ENCODE measurements at places on chromosomes 16 and 17.

DNA sequence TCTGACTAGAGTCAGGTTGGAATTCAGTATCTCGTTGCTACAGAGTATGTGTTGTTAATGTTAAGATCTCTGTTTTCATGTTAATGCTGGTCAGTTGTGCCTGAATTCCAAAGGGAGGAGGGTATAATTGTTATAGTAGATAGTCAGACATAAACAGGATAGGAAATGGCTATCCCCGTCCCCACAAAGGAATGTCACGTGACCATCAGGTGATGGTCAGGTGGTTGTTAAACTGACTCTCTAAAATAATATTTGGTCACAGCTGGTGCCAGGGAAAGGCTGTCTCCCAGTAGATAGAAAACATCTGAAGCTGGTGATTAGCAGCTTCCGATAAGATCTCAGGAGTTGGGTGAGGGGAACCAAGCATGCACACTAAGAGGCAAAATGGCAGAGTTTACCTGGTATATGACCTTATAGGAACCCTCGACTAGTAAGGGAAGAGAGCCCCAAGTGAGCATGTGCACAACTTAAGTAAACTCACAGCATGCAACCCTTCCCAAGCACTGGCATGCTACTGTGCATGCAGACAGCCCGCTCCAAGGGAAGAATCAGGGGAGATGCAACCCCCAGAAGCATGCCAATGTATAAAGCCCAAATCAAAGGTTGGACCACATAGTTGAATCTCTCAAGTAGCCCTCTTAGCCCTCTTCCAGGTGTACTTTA, 27.4 kb upstream of the SLC6A2 start:
- H3K4me3 ChIP-seq: no peak overlapping the region
- no peaks in the 10 kb centered on the region for H3K27me3 ChIP-seq
- H3K36me3 ChIP-seq: no peaks in the 10 kb centered on the region
- H3K4me1 ChIP-seq: no peaks in the 10 kb centered on the region
- no peak overlapping the region for H3K27ac ChIP-seq
- no peak for DNase-seq

DNA sequence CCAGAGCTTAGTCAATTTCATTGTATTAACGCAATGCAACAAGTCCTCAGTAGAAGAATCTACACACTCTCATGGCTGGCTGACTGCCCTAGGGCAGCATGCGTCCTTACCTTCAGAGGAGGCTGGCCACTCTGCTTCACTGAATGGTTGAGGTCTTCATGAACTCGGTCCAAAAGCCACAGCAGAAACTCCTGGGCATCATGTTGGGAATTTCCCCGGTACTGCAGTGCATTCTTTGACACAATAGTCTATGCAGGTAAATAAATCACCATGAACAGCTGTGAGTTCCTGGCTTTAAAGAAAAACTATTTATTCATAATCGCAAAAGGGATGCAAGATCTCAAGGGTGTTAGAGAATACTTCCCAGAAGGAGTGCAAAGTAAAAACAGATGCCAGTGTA, 41.3 kb downstream of the USP31 start:
- no peaks in the 10 kb centered on the region for H3K27me3 ChIP-seq
- H3K36me3 ChIP-seq: peaks cover 11% of the 10 kb centered on the region
- no peak overlapping the region for H3K27ac ChIP-seq
- no peak for DNase-seq
- no peaks in the 10 kb centered on the region for H3K4me1 ChIP-seq

- H3K4me3 ChIP-seq: no peak overlapping the region
- no peak for DNase-seq
- H3K4me1 ChIP-seq: peaks cover 3% of the 10 kb centered on the region
- no peaks in the 10 kb centered on the region for H3K36me3 ChIP-seq
- H3K27ac ChIP-seq: no peak overlapping the region
These were observed 16.3 kb upstream of the MAP3K14 start for GRCh38 chr17:45332989-45333701.

GRCh38 chr17:46717999-46718398, 100.5 kb downstream of the WNT3 start:
- no peaks in the 10 kb centered on the region for H3K27me3 ChIP-seq
- H3K36me3 ChIP-seq: peaks cover 17% of the 10 kb centered on the region
- no peak overlapping the region for H3K27ac ChIP-seq
- no peaks in the 10 kb centered on the region for H3K4me1 ChIP-seq
- no peak for DNase-seq

GRCh38 chr16:28289048-28289447, 3.3 kb upstream of the SBK1 start:
- no peaks in the 10 kb centered on the region for H3K27me3 ChIP-seq
- no peaks in the 10 kb centered on the region for H3K36me3 ChIP-seq
- no peak for DNase-seq
- no peak overlapping the region for H3K27ac ChIP-seq
- no peak overlapping the region for H3K4me3 ChIP-seq

GRCh38 chr17:21676281-21677111, 15.8 kb upstream of the KCNJ18 start:
- no peak overlapping the region for H3K27ac ChIP-seq
- no peaks in the 10 kb centered on the region for H3K4me1 ChIP-seq
- H3K4me3 ChIP-seq: no peak overlapping the region
- DNase-seq: no peak

DNA sequence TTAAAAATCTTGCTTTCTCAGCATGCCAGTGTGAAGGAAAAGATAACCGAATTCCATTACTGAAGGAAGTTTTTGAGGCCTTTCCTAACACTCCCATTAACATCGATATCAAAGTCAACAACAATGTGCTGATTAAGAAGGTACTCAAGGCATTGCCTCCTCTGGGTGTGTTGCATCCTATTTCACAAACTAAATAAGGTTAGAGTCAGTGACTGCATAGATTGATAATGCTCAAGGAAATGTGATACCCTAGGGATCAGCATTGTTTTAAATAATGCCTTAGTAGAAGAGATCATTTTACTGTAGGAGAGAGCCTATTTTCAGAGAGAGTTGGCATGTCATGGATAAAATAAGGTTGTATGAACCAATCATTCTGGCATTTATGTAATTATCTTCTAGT, 36.8 kb downstream of the GDPD1 start:
- H3K4me1 ChIP-seq: no peaks in the 10 kb centered on the region
- no peak for DNase-seq
- no peaks in the 10 kb centered on the region for H3K27me3 ChIP-seq
- H3K27ac ChIP-seq: no peak overlapping the region

GRCh38 chr16:70740174-70740913, 54.5 kb upstream of the MTSS2 start:
- H3K27me3 ChIP-seq: no peaks in the 10 kb centered on the region
- no peak overlapping the region for H3K4me3 ChIP-seq
- H3K4me1 ChIP-seq: peaks cover 57% of the 10 kb centered on the region
- H3K36me3 ChIP-seq: peaks cover 72% of the 10 kb centered on the region
- H3K27ac ChIP-seq: no peak overlapping the region

GRCh38 chr17:12773153-12773552, 16.1 kb upstream of the ARHGAP44 start:
- no peaks in the 10 kb centered on the region for H3K4me1 ChIP-seq
- no peak overlapping the region for H3K27ac ChIP-seq
- H3K27me3 ChIP-seq: no peaks in the 10 kb centered on the region
- H3K36me3 ChIP-seq: no peaks in the 10 kb centered on the region

DNA sequence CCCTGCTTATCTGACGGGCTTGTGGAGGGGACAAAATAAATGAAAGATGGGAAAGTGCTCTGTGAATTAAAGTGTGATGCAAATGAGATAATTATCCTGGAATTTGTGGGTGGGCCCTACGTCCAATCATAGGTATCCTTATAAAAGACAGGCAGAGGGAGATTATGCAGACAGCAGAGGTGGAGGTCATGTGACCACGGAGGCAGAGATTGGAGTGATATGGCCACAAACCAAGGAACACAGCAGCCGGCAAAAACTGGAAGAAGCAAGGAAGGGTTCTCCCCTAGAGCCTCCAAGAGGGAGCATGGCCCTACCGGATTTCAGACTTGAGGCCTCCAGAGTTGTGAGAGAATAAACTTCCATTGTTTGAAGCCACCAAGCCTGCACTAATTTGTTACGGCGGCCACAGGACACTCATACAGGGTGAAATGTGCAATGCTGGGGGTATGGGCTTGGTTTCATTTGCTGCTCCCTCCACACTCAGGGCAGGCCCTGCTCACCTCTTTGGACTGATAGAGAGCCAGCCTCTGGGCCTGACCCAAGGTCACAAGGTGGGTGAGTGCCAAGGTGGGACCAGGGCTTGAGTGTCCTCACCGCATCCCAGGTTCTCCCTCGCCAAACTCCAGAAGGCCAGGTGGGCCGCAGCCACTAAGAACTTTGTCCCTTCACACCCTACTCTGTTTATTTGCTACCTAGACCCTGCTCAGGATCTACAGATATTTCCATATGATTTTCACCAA, 149.6 kb upstream of the TNRC6C start:
- no peak overlapping the region for H3K4me3 ChIP-seq
- no peak overlapping the region for H3K27ac ChIP-seq

DNA sequence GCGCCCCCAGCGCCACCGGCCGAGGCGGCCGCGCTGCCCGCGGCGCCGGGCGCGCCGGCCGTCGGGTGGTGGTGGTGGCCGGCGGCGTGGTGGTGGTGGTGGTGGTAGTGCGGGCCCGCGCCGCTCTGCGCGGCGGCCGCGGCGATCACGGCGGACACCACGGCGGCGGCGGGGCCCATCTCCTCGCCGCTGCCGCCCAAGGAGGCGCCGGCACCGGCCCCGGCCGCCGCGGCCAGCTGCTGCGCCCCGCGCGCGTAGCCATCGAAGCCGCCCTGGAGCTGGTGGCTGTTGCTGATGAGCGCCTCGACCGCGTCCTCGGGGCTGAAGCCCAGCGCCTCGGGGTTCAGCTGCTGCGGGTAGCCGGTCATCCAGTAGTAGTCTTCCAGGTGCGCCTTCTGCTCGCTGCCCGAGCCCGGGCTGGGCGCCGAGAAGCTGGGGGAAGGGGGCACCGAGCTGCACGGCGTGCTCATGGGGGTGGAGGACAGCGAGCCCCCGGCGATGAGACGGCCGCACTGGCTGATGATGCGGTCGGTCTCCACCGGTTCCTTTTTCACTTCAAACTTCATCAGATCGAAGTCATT, 1.2 kb downstream of the MAF start:
- DNase-seq: no peak
- H3K27me3 ChIP-seq: peaks cover 9% of the 10 kb centered on the region
- peak overlapping the region; percentile 95 for H3K27ac ChIP-seq
- no peaks in the 10 kb centered on the region for H3K36me3 ChIP-seq

DNA sequence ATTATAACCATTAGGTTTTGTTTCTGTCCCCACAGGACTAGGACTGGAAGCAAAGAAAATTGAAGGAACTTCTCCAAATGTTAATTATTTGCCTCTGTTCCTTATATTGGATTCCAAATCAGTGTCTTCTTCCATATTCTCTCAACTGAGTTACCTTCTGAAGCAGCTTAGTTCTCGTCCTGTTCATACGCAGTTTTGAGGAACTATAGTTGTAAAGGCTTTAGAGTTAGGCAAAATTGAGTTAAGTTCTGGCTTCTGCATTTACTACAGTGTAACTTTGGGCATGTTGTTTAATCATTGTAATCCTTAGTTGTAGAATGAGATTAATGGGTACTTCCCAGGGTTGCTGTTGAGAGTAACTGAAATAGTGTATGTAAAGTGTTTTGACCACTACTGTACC, 11.2 kb downstream of the CBFB start:
- H3K4me3 ChIP-seq: no peak overlapping the region
- no peak for DNase-seq
- no peaks in the 10 kb centered on the region for H3K27me3 ChIP-seq
- H3K4me1 ChIP-seq: no peaks in the 10 kb centered on the region

DNA sequence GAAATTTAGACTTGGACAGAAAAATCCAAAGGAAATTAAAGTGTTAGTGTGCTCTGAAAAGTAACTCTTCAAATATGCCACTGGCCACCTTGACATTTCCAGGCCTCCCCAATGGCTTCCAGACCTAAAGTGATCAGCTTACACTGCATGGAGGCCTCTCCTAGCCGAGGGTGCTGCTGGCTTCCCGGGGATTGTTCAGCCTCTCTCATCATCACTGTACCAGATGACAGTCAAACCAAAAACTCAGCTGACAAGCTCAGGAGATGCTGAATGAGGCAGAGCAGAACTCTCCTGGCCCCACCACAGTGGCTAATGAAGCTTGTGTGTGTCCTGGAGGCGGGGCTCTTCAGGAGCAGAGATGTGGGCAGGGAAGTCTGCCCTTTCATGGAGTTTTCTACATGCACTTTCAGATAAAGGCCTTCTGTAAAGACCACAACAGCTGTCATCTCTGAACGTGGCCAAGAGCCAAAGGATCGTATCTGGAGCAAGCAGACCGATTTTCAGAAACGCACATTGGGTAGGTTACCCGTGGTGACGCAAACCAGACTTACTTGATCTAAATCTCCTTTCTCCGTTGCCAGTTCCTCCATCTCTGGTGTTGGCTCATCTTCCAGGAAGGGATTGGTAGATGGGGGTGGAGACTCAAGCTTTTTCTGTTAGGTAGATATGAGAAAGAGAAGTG, 113.3 kb downstream of the VPS53 start:
- peak overlapping the region; percentile 33 for H3K27ac ChIP-seq
- no peaks in the 10 kb centered on the region for H3K27me3 ChIP-seq
- H3K4me3 ChIP-seq: no peak overlapping the region
- H3K4me1 ChIP-seq: peaks cover 21% of the 10 kb centered on the region
- H3K36me3 ChIP-seq: peaks cover 17% of the 10 kb centered on the region
- peak; percentile 38 for DNase-seq

- no peaks in the 10 kb centered on the region for H3K27me3 ChIP-seq
- no peaks in the 10 kb centered on the region for H3K36me3 ChIP-seq
- H3K27ac ChIP-seq: no peak overlapping the region
- H3K4me3 ChIP-seq: no peak overlapping the region
- H3K4me1 ChIP-seq: peaks cover 15% of the 10 kb centered on the region
- no peak for DNase-seq
These were observed 135.2 kb upstream of the CPHXL start for GRCh38 chr16:75861311-75862097.

DNA sequence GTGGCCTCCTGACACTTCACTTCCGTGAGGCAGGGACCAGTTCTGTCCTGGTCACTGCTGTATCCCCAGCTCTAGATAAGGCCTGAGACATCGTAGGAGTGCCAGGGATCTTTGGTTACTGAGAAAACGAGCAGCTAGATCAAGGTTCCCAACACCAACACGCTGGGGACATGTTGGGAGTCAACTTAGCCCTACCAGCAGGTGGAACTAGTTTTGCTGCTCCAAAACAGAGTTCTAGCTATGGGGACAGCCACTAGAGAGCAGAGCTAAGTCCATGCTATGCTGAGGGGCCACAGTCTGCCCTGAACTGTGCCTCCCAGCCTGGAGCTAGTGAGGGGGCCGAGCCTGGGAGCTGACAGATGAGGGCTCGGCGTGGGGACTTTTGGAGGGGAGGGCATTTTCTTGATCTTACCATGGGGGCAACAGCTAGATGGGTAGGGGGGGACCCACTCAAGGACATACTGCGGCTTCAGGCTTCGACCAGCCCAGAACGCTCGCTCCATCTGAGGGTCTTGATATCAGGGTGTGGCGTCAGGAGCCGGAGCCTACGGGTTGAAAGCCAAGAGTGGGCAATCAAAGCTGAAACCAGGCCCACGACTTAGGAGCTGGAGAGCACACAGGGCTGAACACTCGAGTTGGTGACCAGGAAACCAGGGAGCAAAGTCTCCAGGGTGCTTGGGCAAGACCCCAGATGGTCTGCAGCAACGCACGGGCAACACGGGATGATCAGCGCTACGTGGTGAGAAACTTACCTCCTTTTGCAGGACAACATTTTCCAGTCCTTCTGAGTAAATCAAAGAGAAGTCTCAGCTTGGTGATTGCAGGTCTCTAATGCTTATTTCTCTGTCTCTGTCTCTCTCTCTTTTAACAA, 13.4 kb downstream of the SNX20 start:
- no peak for DNase-seq
- peaks cover 3% of the 10 kb centered on the region for H3K36me3 ChIP-seq
- peaks cover 13% of the 10 kb centered on the region for H3K4me1 ChIP-seq
- no peaks in the 10 kb centered on the region for H3K27me3 ChIP-seq
- no peak overlapping the region for H3K27ac ChIP-seq

GRCh38 chr17:64739316-64740058, 77.4 kb upstream of the SMURF2 start:
- H3K4me3 ChIP-seq: no peak overlapping the region
- no peak for DNase-seq
- H3K27ac ChIP-seq: peak overlapping the region; percentile 79
- peaks cover 23% of the 10 kb centered on the region for H3K4me1 ChIP-seq
